Memory B cell (primary cell): ENCODE measurements at places on chromosomes 6 and 20.

GRCh38 chr6:136784910-136785746 lies 7.1 kb downstream of the MAP3K5 start:
- DNase-seq, result no peak

- DNase-seq, result no peak
Observed at GRCh38 chr6:166774770-166775169, 147.7 kb upstream of the RPS6KA2 start.

- DNase-seq, result peak; percentile 35
Observed at GRCh38 chr6:39228992-39229767, at the start of gene KCNK5. KCNK5 (minus strand) TSS chr6:39229475; CDS start chr6:39229111, 364 bp downstream.

- DNase-seq, result no peak
Observed at GRCh38 chr20:34712525-34713192, 8.5 kb downstream of the TP53INP2 start.

DNA sequence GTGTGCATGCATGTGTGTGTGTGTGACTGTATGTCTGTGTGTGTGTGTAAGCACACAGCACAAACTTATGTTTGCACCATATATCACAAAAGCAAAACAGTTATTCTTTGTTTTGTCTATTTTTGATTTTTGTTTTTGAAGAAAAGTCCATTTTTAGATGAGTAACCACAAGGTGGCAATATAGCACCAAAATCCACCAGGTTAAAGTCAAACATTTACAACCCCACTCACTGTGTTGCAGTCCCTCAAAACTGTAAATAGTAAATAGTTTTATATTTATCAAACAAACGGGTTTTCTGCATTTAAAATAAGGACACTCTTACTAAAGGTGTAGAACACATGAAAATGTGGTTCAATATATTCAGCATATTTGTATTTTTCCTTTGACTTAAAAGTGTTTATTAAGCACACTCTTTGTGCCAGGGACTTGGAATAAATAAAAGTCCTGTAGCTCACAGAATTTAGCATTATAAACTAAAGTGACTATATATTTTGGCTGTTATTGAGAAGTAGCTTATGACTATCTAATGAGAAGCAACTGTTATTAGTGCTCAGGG lies 118.5 kb downstream of the GFRAL start:
- no peak for DNase-seq

DNA sequence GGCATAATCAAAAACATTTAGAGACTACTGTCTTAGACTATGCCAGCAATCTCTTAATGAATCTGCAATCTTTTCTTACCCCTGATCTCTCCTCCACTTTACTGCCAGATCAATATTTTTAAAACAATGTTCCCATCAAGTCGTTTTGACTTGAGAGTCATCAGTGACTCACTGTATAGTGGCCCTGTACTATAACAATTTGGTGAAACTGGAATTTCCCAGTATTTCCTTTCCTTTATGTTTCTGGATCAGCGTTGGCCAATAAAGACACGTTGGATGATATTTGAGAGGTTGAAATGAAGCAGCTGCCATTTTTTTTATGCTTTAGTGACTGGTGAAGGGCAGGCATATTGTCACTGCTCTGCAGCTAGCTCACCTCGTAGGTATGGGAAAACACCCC lies 10.1 kb upstream of the SMIM13 start:
- no peak for DNase-seq

GRCh38 chr6:44222486-44223318 lies 693 bp upstream of the SLC29A1 start:
- no peak for DNase-seq

DNA sequence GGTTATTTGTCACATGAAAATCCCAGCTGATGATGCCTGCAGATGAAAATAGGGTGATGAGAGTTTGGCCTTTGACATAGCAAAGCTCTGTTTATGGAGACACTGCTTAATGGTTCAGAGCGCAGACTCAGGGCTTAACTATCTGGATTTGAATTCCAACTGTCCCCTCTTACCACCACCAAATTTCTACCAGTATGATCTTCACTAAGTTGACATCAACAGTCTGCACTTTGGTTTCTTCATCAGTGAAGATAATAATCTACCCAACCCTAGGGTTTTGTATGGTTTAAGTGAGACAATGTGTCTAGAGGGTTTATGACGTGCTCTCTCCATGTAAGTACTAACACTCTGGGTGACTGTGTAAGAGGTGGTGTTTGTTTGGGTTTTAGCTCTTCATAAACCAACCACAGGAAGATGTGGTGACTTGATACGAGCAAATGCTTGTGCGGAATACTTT lies 151.4 kb upstream of the TNFAIP3 start:
- DNase-seq, result no peak

DNA sequence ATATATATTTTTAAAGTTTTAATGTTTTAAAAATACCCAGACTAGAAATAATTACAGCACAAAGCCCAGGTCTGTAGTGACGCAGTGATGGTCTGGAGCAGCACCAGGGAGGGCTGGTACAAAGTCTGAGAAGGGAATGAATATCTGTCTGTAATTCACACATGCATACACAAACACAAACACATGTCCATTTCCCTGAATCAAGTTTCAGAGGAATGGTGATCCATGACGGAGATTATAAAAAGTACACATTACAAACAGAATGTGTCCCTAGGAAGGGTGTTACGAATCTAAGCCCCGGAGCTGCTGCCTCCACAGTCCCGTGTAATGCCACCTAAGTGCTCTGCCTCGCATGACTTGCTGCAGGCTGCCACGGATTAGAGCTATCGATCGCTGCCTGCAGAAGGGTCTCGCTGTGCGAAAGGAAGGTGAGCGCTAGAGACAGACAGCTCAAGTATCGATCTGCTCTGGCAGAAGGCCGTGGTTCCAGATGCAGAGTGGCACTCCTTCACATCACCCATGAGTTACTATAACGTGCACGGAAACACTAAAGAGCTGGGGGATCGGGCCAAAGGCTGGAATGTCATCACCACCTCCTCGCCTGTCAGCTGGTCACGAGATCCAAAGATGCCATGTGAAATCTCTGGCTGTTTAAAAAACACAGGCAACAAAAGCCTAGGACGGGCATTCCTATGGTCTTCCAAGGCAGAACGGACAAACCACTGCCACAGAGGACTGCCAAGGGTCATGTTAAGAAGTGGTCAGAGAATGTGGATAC lies 87.1 kb downstream of the INSM1 start:
- DNase-seq, result no peak
